ENCODE measurements at places on chromosomes 13 and 19.
A peak's percentile ranks its signal among the peaks of the same experiment; 100 is the strongest.

GRCh38 chr13:48234566-48235340 lies 1.7 kb downstream of the ITM2B start:
- no peak for DNase-seq

- no peak for DNase-seq
Observed at GRCh38 chr19:51457351-51458013, 772 bp downstream of the SIGLEC8 start.

- DNase-seq, result no peak
Observed at GRCh38 chr13:71546881-71547280, 320.1 kb downstream of the DACH1 start.

DNA sequence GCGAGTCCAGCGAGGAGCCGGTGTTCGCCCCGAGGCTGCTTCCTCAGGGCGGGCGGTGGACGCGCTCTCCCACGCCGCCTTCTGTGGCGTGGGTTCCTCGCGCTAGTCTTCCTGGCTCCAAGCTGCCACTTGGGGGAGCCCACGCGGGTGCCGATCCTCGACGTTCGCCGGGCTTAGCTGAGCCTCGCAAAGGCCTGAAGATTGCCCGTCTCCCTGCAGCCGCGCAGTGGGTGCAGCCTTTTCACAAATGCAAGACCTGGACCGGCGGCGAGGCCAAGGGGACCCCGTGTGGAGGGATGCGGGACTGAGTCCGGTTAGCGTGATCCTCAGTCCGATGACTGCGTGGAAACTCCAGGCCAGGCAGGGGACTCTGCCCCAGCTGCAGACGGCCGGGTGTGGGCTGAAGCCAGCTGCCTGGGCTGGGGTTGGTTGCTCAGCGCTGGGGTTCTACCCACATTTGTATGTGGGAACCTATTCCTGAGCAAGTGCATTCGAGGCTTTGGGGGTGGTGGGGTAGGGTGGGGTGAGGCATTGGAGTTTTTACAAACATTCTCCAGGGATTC lies 16.6 kb upstream of the LRP3 start:
- DNase-seq, result peak; percentile 79

GRCh38 chr13:109427148-109427547 lies 359.2 kb downstream of the IRS2 start:
- no peak for DNase-seq

DNA sequence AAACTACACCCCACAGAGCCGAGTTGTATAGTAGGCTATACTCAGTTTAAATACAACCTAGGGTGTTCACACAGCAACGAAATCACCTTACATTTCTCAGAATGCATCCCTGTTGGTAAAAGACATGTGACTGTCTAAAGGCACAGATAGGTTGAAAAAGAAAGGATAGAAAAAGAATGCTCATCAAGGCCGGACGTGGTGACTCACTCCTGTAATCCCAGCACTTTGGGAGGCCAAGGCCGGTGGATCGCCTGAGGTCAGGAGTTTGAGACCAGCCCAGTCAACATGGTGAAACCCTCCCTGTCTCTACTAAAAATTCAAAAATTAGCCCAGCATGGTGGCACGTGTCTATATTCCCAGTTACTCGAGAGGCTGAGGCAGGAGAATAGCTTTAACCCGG lies 3.8 kb upstream of the IL17D start:
- DNase-seq, result no peak

GRCh38 chr19:48928164-48929025 lies 5.1 kb upstream of the DHDH start:
- no peak for DNase-seq

- no peak for DNase-seq
Observed at GRCh38 chr19:1304197-1304924, 18.7 kb downstream of the EFNA2 start.

GRCh38 chr13:93001866-93002461 lies 224.6 kb upstream of the GPC6 start:
- no peak for DNase-seq

DNA sequence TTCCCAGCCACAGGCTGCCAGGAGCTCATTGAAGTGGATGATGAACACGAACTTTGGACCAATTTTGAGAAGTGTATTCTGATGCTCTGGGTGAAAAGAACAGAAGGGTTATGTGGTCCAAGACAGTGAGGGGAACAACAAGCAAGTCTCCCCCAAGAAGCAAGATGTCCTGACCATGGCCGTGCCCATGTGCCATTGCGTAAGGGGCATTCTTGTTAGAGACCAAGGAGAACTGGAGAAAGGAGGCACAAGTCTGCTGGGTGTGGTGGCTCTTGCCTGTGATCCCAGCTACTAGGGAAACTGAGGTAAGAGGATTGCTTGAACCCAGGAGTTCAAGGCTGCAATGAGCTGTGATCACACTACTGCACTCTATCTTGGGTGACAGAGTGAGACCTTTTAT lies 27.0 kb upstream of the UBAC2 start:
- DNase-seq, result no peak

DNA sequence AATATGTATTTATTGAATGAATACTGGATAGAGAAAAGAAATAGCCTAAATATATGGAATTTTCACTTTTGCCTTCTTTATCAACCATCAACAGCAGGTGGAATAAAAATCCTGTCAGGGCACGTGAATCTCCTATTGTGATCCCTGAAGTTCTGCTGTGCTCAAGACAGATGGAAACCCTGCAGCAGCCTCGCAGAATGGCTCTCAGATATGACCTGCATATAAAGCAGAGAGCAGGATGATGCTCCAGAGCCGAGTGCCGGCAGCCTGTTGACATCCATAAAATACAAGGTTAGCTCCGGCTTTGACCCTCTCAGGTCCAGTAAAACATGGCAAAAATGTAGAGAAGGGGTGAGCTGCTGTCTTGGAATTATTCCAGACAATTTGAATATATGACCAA lies 659.3 kb downstream of the DIAPH3 start:
- no peak for DNase-seq

DNA sequence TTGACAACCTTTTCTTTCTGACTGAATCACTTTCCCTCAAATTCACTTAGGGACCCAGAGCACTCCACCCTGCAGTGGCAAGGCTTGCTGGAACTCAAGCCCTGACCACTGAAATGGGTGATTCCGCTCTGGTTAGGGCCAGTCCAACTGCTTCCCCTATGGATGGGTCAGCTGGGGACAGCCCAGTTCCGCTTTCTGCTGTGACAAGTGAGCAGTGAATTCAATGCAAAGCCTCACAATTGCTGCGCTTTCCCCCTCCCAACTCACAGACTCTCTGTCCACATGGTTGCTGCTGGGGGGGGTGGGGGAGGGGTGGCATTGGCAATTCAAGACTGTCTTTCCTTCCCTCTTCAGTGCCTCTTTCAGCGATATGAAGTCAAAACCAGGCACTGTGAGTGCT lies 18.7 kb downstream of the CD70 start:
- DNase-seq, result no peak

DNA sequence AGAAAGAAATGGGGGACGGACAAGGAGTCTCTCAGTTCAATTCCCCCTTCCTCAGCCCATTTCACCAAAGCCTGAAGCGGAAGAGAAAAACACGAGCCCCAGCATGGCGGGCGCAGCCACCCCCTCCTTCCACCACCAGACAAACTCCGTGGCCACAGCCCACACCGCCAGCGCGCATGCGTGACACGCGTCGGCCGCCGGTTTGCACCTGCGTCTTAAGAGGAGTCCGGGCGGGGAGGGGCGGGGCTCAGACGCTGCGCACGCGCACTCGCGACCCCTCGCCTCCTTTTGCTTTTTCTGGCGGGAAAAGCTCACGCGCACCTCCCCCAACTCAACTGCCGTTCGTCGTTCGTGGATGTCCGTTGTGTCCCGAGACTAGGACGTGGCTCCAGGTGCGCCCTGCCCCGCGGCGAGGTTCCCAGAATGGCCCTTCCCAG lies at the start of gene KASH5:
Gene KASH5 (plus strand): TSS at position 314 of the 437 bp plus-strand sequence. CDS start 2,635 bp downstream, outside the sequence.
- no peak for DNase-seq

DNA sequence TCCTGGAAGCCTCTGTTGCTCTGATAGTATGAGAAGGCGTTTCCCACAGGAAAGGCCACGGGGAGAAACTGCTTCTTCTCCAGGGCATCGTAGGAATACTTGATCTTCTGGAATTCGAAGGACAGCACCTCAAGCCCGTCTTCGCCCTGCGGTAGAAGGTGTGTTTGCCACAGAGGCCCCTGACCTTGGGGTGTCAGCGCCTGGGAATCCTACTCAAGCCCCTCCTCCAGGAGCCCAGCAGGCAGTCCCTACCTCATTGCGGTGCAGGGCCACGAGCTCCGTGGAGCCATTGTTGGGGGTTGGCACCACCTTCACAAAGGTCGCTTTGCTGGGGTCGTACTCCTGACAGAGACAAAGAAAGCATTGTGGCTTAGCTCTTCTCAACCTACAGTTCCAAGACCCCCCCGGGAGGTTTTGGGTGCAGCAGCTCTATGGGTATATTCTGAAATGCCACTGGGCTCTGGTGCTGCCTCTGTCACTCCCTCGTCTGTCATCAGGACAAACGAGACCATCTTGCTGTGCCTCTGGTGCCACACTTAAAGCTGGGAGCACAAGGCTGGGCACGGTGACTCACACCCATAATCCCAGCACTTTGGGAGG lies 3.7 kb downstream of the ATP13A1 start:
- DNase-seq, result peak; percentile 26

DNA sequence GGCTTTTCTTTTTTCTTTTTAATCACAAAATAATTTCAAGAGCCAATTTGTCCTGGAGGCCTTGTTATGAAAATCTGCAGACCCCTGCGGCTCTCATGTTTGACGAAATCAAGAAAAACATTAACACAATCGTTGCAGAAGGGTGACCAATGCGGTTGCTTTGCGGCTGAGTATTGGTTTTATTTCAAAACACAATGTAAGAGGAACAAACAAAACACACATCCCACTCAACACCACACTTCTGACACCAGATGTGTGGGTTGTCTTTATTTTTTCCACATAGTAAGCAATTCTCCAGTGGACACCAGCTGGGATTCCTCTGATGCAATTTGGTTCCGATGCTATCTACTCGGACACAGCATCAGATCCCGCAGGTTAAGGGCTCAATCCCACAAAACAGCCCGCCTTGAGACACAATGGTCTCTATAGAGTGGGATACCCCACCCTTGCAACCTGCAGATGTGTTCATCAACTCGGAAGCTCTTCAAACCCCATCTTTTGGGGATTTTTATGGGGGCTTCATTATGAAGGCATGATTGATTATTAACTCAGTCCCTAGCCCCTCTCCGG lies 21.9 kb upstream of the CCDC124 start:
- no peak for DNase-seq

- no peak for DNase-seq
Observed at GRCh38 chr13:108919036-108919907, 289.9 kb downstream of the MYO16 start.

DNA sequence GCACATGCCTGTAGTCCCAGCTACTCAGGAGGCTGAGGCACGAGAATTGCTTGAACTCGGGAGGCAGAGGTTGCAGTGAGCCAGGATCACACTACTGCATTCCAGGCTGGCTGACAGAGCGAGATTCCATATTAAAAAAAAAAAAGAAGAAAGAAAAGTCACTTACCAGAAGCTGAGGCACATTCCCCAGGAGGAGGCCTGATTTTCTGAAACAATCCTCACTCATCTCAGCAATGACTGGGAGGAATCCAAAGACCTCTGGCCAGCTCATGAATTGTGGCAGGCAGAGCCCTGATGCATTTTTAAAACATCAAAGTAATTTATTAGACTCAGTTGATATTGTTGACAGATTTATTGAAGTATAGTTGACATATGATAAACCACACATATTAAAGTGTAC lies 206.3 kb downstream of the FOXO1 start:
- DNase-seq, result no peak

DNA sequence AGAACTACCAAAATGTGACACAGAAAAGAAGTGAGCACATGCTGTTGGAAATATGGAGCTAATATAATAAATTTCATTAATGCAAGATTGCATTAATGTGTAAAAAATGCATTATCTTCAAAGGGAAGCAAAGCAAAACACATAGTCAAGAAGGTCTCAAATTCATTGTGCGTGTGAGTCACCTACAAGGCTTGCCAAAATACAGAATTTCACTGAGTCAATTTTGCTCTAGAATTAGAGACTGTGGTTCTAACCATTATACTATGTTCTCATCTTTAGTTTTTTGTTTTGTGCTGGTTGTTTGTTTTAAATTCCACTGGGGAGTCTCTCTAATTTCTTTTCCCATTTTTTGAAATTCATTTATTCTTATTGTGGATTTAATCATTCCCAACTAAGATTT lies 149.8 kb upstream of the SLITRK1 start:
- no peak for DNase-seq

DNA sequence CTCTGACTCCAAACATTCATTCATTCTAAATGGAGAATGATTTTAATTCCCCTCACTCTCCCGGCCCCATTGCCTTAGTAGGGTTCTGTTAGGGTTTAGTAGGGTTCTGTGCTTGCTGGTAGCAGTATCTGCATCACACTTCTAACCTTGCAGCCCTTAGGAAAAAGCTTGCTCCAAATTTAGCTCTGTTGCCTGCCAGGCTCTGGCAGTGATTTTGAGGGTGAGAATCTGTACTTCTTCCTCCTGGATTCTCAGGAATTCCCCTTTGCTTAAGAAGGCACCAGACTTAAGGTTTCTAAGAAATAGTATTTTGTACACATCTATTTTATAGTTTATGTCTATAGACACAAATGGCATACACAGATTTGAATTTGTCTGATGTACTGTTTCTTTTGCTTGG lies 14.7 kb downstream of the B3GLCT start:
- DNase-seq, result no peak

- no peak for DNase-seq
Observed at GRCh38 chr19:32613008-32613407, 32.0 kb downstream of the PDCD5 start.

- DNase-seq, result peak; percentile 53
Observed at GRCh38 chr13:70842062-70842644, 733.9 kb upstream of the KLHL1 start.

DNA sequence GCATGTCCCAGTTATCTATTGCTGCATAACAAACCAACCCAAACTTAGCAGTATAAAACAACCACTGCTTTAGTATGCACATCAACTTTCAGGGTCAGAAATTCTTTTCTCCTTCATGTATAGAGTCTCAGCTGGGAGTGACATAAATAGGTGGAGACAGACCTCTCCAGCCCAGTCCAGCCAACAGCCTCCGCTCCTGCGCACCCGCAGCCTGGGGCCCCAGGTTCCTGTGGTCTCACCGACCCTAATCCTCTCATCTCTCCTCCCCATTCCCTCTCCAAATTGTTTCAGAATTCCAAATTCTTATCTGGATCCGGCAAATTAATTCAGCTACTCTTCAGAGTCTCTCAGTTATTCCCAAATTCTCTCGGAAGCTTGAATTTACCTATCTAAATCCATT lies 522 bp upstream of the ATP12A start:
- DNase-seq, result no peak

GRCh38 chr19:6220385-6221191 lies 59.2 kb downstream of the MLLT1 start:
- no peak for DNase-seq

DNA sequence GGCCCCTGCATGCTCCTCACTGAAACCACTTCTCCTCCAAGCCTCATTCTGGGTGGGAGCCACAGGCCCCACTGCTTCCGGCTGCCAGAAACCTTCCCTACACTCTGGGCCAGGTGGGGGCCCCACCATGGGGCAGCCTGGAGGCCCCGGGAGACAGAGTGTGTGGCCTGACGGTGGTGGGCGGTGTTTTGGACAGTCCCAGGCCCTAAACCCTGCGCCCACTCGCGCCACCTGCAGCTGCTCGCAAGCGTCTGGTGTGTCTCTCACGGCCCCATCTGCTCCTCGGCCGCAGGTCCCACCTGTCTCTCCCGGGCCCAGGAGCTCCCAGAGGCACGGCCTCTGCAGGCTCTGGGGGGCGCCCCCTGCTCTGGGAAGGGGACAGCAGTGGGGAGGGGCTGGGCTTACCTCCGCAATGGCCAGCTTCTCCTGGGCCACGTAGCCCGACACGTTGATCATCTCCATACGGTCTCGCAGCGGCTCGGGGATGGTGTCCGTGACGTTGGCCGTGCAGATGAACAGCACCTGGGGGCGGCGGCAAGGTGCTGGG lies 5.6 kb downstream of the RPL36 start:
- peak; percentile 62 for DNase-seq

- peak; percentile 80 for DNase-seq
Observed at GRCh38 chr13:109712124-109712722, 74.2 kb downstream of the IRS2 start.
